RKO (cell line): ENCODE measurements at places on chromosomes 6 and 20.

DNA sequence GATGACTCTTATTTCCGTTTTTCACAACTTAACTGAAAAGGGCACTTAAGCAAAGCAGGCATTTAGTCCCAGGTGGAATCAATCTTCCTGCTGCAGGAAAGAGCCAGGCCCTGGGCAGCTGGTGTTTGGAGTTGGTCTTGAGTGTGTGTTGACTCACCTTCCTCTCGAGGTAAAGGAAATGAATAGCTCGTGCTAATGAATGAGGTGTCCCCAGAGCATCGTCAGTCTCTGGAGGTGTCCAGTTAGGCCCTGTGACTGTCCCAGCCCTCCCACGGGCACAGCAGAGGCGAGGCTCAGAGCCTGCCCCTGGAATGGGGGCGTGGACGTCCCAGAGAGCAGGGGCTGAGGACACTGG lies 277.7 kb downstream of the NRN1 start:
- peak; percentile 46 for DNase-seq

- no peak for DNase-seq
Measured at GRCh38 chr6:41682497-41683272, 44.4 kb downstream of the MDFI start.

GRCh38 chr6:41066867-41067304 lies 5.3 kb downstream of the OARD1 start:
- DNase-seq: peak; percentile 84

- DNase-seq: peak; percentile 2
Measured at GRCh38 chr6:161200610-161201370, 73.1 kb downstream of the AGPAT4 start.

GRCh38 chr20:45470937-45471336 lies 1.4 kb downstream of the WFDC2 start:
- DNase-seq: no peak

- no peak for DNase-seq
Measured at GRCh38 chr6:1081551-1082284, 230.2 kb upstream of the FOXQ1 start.

- DNase-seq: no peak
Measured at GRCh38 chr20:47857569-47858464, 72.5 kb upstream of the SULF2 start.

DNA sequence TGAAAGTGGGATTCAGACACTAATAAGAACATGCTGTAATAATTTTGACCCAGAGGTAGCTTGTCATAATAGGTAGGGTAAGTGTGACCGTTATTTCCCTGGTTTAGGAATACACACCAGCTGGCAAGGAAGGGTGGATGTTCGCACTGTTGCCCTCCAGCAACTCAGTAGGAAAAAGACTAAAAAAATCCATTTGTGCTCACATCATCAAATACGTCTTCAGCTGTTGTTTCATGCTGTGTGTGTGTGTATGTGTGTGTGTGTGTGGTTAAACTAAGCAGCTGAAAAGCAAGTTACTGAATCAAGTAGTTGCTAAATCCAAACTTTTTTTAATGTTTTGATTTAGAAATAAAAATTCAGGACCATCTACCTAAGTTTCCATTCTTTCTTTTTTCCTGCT lies 218.7 kb downstream of the TRDN start:
- no peak for DNase-seq

DNA sequence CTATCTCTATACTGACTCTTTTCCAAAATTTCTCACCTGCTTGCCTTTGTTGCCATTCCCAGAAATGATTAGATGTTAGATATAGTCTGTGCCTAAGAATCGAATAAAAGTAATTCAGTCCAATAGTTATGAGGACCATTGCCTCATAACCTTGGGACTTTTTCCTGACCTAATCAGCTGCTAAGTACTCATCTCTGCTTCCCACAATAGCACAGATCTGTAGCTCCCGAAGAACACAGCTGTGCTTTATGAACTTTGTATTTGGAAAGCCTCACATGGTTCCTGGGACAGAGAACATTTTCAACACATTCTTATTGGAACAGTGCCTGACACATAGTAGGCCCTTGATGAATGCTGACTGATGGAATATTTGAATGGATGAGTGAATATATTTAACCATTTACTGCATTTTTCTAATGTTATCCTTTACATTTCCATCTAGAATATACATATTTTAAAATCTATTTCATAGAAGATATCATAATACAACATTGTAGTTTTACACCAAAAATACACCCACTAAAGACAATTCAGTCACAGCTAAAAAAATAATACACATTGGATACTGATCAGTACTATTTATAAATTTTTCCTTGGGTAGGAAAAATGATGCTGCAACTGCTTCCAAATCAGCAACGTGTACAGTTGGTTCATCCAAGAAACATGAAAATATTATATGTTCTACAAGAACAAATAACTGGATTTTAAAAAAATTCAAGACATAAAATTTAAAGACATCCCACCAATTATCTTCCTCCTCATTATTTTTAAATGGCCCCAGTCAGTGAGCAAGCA lies 53.9 kb downstream of the HS3ST5 start:
- DNase-seq: no peak

DNA sequence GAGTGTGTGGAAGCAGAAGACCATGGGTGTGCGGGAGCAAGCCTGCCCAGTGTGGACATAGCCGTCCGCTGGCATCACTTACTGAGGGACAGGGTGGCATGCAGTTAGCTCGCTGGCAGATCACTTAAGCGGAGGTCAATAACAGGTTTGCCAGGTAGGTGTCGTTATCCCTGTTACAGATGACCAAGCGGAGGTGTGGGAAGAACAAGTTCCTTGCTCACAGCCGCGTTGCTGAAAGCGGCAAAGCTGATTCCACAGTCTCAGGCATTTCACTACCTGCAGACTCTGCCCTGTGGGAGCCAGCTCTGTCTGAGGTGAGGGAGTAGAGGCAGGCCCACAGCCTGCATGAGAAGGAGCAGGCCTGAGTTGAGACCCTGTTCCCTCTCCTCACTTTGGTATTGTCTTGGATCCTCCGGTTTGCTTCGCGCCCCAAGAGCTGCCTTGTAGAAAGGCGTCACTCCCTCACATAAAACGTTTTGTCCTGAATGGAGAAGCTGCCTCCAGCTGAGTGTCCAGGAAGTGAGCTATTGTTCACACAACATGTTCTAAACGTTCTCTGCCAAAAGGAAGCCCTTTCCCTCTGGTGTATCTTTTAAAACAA lies 96.9 kb downstream of the TCP11 start:
- DNase-seq: no peak

DNA sequence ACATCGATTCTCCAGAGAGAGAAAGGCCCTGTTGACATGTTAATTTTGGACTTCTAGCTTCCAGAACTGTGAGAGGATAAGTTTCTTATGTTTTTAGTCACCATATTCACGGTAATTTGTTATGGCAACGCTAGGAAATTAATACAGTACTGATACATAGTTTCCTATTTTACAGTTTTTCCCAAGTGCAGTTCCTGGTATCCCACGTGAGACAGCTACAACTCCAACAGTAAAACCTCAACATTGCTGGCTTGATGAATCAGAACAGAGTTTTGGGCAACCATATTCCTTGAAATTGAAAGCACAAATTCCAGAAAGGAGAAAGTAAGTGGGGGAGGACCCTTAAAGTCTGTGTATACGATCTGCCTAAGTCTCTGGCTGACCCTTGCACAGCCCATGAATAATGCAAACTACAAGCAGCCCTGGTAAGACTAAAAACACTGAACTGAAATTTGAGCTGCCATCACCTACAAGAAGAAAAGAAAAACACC lies 505.1 kb upstream of the NRSN1 start:
- no peak for DNase-seq

DNA sequence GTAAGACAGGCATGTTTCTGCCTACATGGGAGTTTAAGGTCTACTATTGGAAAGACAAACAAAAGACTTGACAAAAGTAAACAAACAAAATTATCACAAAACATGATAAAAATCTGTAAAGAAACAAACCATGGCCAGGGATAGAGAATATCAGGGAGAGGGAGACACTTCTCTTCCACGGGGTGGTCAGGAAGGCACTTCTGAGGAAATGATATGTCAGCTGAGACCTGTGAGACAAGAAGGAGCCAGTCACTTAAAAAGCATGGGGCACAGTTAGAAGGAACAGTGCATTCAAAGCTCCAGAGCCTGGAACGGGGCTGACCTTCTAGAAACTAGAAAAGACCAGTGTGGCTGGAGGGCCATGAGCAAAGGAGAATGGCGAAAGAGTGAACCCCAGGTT lies 35.1 kb upstream of the SLC16A10 start:
- DNase-seq: no peak

GRCh38 chr6:36700831-36701230 lies 3.2 kb downstream of the RAB44 start:
- DNase-seq: no peak

DNA sequence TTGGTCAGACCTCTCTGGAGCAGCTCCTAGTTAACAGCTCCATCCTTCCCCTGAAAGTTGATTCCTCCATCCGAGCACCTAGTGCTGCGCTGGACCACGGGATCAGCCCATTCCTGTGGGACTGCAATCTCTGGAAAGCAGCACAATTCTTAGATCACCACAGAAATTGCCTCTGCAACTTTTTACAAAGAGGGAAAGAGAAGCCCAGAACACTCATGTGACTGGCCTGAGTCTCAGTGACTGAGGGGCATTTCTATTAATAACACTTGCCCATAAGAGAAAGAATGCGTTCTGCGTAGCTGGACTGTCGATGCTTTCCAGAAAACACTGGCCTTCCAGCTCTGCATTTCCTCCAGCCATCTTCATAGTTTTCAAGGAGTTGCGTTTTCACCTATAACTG lies 18.3 kb downstream of the MPC1 start:
- DNase-seq: no peak

DNA sequence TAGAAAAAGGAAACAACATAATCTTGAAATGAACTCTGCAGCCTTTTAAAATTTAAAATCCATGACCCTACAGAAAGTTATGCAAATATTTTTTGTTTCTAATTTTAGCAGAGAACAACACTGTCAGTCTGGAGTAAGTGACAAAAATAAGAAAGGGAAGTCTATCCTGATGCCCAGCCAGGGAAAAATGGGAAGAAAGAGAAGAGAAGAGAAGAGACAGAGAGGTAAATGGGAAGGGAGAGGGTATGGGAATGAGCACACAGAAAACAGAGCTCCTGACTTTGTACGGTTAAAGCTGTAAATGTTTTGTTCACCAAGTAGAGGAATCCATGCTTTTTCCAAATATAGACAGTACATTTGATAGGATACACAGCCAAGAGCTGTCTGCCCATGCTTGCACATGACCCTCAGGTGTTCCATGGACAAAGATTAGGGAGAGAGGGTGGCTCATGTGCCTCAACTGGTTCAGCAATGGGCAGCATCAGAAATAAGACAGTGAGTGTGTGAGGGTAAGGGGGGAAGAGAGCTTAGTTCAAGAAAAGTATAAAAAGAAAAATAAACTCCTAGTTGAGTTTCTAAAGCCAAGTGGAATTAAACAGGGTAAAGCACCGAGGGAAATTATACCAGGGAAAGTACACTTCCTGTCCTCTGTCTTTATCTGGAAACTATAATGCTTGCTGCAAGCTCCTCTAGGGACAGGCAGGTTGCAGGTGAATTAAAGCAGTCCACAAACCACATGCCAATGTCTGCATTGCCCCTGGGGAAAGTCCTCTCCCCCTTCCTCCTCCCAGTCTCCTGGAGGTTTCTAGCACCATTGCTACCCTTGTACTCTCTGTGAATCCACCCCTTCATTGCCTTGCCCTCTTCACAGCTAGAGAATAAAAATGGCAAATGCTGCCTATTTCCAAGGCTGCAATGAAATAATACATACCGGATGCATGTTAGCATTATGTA lies 30.0 kb downstream of the MAP3K5 start:
- no peak for DNase-seq

DNA sequence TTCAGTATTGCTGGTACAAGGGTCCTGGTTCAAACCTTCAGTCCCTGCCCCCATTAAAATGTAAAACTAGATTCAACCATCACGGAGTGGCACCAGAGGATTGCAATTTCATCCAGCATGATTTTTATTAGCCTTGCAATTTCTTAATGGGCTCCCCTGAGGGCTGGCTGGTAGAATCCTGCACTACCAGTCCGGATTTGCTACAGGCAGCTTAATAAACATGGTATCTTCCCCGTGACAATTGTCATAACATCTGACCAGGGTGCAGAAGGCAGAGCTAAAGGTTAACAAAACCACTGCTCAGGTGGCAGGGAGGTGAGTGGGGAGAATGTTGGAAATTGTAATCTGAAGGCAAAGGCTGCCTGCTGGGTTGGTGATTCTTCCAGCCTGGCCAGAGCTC lies 94.5 kb downstream of the PKHD1 start:
- no peak for DNase-seq

DNA sequence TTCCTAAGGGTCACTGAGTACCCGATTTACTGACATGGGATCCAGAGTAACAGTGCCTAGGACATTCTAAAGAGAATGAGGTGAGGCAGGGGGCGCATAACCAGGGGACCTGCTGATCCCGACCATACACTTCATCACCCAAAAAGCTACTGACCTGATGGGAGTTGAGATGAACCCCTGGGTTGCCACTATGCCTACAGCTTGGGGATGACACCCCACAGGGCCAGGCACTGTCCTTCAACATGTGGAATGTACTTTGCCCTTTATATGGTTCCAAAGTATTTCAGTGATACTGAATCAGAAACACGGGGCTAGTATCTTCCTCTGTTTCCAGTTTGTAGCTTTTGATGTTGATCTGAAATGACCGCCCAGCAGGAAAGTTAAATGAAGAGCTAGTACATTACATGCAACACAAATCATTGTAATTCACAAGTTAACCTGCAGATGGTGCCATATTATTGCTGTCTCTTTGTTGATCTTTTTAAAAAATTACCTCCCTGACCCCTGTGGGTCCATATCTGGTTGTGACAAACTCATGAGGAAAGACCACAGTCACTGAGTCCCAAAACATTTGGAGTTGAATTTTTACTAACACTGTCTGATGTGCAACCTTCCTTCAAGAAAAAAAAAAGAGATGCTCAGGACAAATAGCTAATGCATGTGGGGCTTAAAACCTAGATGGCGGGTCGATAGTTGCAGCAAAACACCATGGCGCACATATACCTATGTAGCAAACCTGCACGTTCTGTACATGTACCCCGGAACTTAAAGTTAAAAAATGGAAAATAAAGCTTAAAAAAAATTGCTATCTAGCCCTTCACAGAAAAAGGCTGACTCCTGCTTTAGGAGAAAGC lies 42.7 kb upstream of the GCNT2 start:
- peak; percentile 62 for DNase-seq

DNA sequence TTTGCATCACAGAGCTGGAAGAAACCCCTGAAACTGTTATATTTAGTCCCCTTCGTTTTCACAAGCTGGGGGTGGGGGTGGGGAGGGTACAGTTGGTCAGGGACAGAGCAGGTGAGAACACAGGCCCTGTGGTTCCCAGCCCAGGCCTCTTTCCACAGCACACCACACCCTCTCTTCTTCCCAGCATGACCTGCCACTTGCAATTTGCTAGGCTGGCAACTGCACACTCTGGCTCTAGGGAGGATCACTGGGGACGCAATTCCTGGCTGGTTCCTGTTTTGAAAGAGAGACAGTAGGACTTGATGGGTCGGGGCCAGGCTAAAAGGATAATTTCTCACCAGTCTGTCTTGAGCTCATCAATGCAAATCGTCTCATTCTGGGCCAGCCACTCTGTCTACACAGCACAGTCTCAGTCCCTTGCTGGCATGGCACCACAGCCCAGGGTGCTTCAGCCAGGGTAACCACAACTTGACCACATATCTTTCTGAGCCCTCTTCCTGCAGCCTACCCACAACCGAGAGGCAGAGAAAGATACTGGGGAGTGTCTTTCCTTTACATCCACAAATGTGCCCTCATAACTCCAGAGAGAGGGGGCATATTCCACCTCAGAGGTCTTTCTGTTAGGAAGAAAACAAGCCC lies 41.7 kb upstream of the EMILIN3 start:
- DNase-seq: no peak
